Kidney glomerular epithelial cell (primary cell): ENCODE measurements at places on chromosomes 11 and 22.
A peak's percentile ranks its signal among the peaks of the same experiment; 100 is the strongest.

DNA sequence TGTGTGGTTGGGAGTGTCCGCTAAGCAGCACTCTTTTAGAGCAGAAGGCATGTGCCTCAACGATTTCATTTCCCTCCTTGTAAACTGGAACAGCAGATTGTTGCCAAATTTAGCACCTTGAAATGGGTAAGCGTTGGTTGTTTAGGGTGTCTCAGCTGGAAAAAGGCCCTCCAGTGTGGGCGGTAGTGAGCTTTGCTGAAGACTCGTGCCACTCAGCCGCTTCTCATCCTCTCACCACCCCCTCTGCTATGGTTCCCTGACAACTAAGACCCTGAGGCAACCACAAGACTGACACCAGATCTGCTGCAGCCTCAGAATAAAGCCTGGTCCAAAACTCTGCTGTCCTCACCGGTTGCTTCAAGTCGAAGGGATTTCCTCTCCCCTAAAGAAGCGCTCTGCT is 9.9 kb upstream of the FERMT3 start:
- DNase-seq: no peak

GRCh38 chr11:43819926-43820325 is 60.7 kb upstream of the ALKBH3 start:
- DNase-seq: no peak

DNA sequence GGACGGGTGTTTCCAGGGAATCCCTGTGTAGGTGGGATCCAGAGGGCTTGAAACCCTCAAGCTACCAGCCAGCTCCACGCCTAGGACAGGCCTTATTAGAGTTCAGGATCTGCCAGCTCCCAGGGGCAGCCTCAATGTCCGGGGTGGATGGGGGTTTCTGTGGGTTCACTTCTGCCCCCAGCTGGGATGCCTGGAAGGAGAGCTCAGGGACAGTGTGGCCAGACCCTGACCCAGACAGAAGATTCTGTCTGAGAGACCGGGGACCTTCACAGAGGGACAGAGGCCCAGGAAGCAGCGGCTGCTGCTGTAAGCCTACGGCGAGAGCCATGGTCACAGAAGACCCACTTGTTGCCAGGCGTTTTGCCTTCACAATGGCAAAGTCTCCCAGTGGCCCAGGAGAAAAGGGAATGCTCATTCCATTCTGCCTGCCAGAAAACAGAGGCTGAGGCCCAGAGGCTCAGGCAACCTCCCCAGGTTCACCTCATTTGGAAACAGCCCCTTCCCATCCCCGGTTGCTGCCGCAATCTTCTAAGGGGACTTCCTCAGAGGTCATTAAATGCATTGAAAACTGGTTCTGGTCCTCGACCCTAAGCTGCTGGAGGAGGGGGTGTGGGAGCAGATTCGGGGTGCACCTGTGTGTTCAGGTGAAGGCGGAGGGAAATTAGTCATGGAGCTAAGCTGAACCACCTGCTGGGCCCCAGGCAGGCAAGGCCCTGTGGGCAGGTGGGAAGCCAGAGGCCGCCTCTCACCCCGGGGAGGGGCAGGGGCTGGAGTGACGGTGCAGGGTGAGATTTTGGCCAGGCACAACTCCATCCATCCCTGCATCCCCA is 4.9 kb upstream of the KRTAP5-6 start:
- DNase-seq: no peak

DNA sequence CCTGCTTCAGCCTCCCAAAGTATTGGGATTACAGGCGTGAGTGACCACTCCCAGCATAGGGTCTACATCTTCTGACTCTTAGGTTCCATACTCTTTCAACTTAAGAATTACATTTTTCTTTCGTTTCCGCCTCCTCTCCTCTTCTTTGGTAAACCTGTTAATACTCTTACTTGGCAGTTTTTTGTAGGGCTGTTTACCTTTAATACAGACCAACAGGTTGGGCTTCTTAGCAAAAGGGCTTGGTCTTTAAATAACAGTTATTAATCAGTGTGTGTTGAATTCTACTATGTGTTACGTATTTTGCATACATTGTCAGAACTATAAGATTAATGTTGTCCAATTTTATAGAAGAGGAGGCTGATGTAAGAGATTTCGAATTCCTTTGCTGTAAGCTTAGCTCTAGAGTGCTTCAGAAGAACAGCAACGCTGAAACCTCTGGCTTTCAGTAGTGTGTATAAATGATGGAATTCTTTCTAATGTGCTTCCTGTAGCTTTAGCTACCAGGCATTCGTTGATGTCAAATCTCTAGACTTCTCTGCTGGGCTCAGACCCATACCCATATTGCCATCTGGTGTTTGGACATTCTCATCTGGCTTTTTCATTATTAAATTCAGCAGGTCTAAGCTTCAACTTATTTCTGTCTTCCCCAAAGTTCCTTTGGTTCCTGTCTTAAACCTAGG is 3.1 kb downstream of the FDX1 start:
- DNase-seq: peak; percentile 10

GRCh38 chr22:23059284-23059948 is 10.9 kb upstream of the GNAZ start:
- no peak for DNase-seq

DNA sequence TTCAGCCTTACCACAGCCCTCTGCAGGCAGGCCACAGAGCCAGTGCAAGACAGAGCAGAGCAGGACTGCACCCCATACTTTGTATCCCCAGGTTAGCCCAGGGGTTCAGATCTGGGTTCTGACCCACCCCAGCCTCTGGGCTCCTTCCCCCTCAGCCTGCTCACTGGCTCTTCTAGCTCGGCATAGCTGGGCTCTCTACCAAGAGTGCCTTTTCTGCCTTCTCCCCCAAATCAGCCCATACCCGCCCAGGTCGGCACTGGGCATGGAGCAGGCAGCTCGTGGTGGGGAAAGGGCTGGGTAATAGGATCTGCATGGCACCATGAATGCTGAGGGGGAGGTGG is 8.3 kb downstream of the RELT start:
- no peak for DNase-seq

GRCh38 chr11:10608584-10608983 is 40.1 kb upstream of the LYVE1 start:
- no peak for DNase-seq

DNA sequence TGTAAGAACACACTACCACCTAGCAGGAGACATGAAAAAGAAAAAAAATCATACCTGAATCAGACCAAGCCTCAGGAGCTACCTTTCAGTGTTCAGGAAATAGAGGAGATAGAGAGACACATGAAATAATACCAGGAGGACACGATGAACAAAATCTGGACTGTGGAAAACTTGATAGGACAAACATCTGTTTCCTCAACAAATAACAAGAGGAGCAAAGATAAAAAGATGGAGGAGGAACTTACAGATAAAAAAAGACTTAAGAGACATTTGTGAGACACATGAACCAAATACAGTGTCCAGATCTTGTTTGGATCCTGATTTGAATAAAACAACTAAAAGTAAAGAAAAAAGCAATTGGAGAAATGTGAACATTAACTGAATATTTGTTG is 12.4 kb upstream of the KCNE3 start:
- DNase-seq: no peak

DNA sequence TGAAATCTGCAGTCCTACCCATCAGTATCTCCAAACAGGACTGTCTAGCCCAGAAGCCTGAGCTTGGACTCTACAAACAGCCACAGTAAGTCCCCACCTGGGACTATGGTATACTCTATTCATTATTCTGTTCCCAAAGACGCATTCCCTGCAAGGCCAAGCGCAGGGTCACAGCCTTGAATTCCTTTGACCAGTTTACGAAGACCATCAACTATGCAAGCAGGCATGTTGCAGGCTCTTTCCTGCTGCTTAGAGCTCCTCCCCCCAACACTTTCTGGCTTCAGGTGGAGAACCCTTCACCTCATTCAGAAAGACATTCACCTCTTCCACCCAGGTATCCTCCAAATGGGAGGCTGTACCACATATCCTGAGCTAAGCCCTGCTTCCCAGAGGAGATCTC is 62.5 kb downstream of the TIMP3 start:
- no peak for DNase-seq

DNA sequence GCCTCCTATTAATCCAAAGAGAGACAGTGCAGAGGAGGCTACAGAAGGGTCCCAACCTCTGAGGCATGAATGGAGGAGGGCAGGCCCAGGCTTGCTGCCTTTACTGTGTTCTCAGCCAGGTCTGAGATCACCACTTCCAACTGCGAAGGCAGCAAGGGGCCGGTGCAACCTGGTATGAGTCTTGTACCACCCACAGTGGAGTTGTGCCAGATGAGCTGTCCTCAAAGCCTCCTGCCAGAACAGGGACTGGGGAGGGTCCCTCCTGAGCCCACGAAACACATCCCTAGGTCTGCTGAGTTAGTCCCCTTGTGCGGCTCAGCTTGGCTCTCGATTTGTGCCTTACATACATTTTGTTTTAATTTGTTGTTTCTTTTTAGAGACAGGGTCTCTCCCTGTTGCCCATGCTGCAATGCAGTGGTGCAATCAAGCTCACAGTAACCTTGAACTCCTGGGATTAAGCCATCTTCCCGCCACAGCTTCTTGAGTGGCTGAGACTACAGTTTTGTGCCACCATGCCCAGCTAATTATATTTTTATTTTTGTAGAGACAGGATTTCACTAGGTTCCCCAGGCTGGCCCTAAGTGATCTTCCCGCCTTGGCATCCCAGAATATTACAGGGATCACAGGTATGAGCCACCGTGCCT is 9.3 kb downstream of the MIF start:
- no peak for DNase-seq

- DNase-seq: peak; percentile 77
Measured at GRCh38 chr11:10990637-10991193, 132.9 kb upstream of the ZBED5 start.

GRCh38 chr11:1598816-1599215 is 722 bp upstream of the KRTAP5-2 start:
- no peak for DNase-seq

DNA sequence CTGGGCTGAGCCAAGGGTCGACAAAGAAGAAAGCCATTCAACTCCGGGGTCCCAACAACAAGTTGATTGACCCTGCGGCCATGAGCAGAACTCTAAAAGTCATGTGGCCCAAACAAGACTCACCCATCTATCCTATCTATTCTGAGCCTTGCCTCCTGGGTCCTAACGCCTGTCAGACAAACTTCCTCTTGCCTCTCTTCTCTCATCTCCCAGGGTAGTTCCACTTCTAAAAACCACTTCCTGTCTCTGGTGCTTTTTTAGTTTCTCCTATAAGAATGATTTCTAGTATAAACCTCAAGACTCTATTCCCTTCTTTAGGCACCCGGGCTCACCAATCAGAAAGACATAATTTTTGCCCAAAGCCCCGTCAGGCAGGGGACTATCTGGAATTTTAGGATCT is 530.2 kb downstream of the DLG2 start:
- DNase-seq: no peak

DNA sequence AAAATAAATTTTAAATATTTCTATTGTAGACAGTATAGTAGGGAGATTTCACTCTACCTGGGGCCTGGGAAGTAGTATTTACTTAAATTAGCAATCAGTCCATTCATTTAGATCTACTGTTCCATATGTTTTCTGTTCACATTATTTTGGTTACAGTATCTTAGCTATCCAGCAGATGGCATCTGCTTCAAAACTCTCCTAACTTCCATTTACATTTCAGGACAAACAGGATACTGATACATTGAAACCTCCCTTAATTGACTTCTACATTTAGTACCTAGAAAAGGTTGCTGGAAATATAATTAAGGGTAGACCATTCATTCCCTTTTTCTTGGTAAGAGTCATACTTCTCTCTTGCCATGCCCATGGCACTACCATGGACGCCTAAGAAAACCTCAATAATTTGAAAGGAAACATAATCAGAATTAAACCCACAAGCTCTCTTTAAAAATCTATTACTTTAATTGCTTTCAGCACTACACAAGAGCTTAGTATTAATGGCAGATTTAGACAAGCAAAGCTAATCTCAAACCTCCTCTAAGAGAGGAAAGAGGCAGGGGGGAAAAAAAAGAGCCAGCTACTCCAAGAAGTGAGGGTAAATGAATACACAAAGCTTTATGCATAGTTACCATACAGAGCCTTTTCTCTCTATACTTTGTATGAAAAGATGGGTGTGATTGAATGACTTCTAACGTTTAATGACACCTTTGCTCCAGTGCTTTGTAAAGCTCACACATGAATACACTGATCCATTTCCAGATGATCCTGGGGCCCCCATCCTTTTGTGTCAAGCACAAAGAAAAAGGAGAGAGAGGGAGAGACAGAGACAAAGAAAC is 131.2 kb upstream of the MTMR2 start:
- DNase-seq: peak; percentile 54

DNA sequence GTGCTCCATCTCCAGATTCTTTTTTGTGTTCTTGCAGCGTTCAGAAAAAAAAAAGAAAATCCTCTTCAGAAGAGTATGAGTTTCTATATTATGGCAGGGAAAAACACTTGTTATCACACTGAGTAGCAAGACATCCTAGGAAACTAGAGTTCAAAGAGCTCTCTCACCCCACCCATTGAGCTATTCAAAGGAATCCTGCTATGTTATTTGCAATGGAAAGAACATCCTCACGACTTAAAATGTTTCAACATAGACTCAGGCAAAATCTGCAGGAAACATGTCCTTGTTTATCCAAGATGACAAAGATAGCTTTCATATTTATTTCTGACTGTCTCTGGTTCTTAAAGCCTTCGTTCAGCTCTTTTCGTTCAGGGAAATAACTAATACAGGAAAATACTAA is 331.6 kb upstream of the ANO5 start:
- no peak for DNase-seq

DNA sequence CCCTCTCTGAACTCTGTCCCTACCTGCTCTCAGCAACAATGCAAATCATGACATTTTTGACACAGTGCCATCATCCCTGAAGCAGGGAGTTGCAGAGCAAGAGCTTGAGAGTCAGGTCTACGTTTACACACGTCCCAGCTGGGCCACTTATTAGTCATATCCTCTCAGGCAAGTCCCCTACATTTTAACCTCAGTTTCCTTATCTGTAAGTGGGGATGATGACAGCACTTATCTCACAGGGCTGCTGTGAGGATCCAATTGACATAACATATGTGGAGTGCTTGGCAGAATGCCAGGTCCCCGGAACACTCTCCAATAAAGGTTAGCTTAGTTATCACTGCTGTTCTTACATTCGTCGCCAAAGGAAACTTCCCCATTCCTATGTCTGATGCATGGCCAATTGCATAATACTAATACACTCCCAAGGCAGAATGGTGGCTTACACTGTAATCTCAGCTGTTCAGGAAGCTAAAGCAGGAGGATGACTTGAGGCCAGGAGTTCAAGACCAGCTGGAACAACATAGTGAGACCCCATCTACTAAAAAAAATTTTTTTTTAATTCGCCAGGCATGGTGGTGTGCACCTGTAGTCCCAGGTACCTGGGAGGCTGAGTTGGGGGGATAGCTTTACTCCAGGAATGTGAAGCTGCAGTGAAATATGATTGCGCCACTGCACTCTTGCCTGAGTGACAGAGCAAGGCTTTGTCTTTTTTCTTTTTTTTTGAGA is 16.6 kb downstream of the ASCC2 start:
- peak; percentile 60 for DNase-seq

DNA sequence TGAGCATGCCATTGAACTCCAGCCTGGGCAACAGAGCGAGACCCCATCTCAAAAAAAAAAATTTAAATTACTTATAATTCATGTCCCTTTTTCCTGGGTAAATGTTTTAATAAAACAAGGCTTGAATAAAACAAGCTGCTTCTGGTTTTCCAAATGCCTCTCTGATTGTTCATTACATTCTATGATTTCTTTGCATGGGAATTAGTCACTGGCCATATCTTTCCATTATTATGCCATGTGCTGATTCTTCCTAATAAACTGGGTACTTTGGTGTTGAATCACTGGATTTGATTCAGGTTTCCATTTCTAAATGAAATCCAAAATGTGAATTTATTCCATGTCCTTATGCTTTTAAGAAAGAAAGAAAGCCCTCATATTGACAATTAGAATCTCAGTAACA is 42.6 kb downstream of the ZNF215 start:
- no peak for DNase-seq

GRCh38 chr11:82858556-82859091 is 41.6 kb downstream of the PRCP start:
- DNase-seq: peak; percentile 51

GRCh38 chr22:22759371-22759770 is 115.0 kb downstream of the GGTLC2 start:
- DNase-seq: no peak
